ENCODE measurements at places on chromosomes 3 and 15.

GRCh38 chr3:84567796-84568195 is 391.0 kb upstream of the CADM2 start:
- no peak for DNase-seq

DNA sequence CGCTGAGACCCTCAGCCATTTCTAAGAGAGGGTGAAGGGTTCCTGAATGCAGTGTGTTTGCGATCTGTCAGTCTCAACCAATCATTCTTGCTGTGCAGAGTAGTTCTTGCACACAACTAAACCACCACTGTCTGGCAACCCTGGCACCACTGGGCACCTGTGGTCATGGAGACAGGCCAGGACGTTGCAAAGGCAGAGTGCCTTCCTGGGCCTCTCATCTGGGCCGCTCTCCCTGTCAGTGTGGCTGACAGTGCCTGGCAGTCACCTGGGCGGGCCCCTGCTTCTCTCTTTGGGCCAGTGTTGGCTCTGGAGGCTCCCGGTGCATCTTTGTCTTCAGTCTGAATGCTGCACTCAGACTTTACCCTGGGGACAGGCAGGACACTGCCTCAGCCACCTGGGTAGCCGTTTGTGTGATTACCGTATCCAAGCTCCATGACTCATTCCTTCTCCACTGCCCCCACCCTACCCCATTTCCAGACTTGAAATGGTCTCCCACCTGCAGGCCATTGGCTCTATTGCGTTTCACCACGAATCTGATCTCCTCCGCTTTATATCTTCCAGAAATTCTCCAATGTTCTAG is 104.6 kb upstream of the KLF13 start:
- DNase-seq, result no peak

DNA sequence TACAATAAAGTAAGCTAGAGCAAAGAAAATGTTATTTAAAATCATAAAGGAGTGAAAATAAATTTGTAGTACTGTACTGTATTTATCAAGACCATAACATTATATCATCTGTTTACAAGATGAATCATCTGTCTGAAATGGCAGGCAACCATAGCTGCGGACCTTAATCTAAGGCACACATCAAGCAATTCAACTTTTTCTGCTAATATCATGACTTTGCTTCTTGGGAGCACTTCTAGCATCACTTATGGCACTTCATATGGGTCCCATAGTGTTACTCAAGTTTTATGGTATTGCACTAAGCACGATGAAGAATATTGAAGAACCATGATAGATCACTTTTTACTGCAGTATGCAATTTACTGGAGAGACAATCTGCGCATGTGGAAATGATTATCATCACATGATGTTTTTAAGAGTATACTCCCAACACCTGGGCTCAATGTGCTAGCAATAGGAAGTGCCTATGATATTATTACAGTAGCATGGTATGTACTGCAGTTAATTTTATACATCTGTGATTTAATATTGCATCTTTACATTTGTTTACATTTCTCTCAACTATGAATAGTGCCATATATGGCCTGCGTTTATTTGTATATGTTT is 137.7 kb upstream of the NECTIN3 start:
- no peak for DNase-seq

DNA sequence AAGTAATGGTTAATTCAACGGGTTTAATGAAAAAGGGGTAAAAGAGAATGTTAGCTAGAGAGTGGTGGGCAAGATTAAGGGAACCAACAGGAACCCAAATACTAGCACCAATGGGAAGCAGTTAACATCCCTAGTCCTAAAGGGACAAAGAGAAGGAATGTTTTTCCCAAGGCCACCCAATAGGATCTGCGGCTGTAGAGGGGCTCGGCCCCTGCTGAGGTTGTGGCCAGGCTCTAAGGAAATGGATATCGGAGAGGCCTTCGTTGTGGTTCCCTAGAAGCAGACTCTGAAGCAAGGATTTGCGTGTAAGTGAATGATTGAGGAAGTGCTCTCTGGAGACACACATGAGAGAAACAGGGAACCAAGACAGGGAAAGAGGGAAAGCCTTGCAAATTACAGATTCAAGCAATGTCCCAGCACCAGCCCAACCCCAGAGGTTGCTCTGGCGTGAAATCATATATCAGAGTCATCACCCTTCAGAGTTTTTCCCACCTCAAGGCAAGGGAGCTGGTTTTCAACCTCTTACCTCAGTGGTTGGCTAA is 83.6 kb upstream of the TNIK start:
- DNase-seq, result no peak

DNA sequence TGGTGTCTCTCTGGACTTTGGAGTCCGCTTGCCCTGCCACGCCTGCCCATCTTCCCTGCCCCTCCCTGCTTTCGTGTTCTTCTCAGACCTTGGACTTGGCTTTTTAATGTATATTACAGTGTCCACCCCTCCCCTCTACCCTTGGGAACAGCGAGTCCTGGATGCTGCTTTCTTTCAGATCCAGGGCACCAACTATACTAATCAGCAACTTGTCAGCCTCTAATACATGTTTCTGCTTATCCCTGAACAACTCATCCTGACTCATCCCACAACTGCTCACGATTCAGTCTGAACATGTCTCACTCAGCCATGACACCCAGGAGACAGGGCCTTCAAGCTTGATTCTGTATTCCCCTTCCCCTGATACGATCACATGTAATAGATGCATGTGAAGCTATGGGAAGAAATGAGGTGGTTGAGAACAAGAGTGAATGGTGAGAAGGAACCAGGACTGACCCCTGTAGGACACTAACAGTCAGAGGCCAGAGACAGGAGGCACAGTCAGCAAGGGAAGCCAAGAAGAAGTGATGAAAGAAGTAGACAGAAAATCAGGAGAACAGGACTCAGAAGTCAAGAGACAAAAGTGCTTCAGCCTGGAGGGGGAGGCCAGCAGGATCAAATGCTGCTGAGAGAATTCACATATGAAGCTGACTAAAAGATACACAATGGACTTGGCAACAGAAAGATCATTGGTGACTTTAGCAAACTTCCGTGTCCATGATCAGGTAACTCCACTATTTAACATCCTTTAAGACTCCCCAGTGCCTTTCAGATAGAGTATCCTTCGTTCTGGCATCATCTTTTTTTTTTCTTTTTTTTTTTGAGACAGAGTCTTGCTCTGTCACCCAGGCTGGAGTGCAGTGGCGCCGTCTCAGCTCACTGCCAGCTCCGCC is 35.4 kb downstream of the BCL2L10 start:
- no peak for DNase-seq

DNA sequence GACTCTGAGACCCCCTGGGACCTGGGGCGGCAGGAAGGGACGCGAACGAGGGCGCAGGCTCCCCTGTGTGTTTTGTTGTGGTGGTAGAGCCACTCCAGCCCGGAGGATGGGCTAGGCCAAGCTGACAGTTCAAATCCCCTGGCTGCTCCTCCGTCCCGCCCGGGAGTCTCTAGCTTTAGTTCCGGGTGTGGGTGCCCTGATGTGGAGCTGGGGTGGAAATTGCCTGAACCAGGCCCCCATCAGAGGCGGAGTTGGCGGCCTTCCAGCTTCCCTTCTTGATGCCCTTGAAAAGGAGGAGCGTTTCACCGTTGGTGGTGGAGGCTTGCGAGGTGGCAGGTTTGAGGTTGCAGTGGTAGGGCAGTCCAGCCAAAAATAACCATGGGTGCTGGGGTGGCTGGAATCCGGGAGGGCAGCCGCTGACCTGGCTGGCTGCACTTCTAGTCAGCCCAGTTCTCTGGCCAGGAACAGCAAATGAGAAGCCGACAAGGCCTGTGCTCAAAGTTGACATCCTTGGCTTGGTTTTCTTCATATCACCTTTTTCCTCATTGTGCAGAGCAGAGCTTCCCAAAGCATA is 817 bp downstream of the CLK3 start:
- DNase-seq, result peak; percentile 55

DNA sequence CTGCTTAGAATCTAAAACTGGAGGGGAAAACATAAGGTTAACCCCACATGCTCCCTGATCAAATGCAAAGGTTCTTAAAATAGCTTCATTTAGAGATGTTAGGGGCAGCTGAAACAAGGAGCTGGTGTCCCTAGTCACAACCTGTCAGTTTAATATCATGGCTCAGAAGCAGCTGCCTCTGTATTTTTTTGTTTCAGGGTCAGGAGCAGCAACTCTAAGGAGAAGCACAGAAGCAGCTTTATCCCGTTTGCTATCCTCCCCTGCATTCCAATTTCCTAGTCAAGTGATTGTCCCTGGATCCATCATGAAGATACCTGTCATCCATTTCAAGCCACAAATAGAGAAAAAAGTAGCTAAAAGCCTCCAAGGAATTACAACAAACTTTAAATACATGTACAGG is 4.1 kb downstream of the FILIP1L start:
- no peak for DNase-seq

- no peak for DNase-seq
Observed at GRCh38 chr3:19105826-19106225, 42.5 kb upstream of the KCNH8 start.

- no peak for DNase-seq
Observed at GRCh38 chr15:100721758-100722550, 119.6 kb downstream of the ASB7 start.

DNA sequence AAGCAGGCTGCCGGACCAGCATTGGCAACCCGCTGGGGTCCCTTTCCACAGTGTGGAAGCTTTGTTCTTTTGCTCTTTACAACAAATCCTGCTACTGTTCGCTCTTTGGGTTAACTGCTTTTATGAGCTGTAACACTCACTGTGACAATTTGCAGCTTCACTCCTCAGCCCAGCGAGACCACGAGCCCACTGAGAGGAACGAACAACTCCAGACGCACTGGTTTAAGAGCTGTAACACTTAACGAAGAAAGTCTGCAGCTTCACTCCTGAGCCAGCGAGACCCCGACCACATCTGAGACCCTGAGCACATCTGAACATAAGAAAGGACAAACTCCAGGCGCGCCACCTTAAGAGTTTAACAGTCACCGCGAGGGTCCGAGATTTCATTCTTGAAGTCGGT is 10.7 kb upstream of the CCR4 start:
- DNase-seq, result no peak

DNA sequence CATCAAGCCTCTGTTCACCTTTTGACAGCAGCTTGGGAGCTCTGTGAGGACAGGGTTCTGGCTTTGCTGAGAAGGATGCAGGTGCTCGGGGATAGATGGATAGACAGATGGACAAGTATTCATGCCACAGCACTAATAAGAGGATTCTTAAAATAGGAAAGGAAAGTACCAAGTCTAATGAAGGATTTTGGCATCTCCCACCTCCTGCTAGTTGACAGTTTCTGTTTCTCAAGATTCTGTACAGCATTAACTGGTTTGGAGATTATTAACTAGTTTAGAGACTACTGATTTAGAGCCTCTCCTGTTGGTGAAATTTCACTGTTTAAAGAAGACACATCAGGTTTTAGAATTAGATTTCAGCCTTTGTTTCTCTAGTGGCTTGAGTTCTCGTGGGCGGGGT is 152.3 kb downstream of the CACNA1D start:
- no peak for DNase-seq
